GM12892 (cell line): ENCODE measurements at places on chromosomes 7 and 10.

DNA sequence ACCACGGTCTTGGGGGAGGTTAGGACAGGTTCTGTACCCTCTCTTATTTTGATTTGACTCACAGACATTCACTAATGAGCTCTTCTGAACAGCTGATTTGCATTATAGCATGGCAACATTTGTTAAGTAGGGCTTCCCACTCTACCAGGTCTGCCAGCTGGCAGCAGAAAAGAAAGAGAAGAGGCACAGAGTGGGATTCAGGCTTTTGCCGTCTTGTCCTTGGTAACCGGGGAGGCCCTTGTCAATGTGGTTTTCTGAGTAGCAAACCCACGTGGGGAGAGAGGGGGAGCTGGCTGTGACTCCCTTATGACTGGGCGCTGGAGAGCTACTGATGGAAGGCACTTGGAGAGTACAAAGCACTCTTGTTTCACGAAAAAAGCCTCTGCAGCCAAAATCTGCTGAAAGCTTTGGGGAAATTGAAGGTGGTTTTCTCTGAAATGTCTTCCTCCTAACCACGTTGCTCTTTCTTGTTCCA lies 355.3 kb upstream of the GALNT17 start:
- no peak for DNase-seq

GRCh38 chr7:95469848-95470247 lies 15.9 kb upstream of the ASB4 start:
- no peak for DNase-seq

- no peak for DNase-seq
Observed at GRCh38 chr7:45980181-45980905, 59.3 kb upstream of the IGFBP3 start.

DNA sequence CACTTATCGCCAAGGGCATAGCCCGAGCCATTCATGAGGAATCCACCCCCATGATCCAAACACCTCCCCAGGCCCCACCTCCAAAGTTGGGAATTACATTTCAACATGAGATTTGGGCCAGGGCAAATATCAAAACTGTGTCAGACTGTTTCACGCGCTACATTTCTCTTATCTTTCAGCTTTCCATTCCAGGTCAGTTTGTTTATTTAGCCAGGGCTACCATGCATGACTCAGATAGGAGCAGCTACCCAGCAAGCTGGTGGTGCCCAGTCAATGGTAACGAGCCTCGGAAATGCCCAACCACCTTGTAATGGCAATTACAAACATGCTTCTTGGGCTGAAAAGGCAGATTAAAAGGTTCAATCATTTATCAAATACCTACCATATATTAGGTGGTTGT lies 43.6 kb upstream of the BAMBI start:
- DNase-seq: no peak

DNA sequence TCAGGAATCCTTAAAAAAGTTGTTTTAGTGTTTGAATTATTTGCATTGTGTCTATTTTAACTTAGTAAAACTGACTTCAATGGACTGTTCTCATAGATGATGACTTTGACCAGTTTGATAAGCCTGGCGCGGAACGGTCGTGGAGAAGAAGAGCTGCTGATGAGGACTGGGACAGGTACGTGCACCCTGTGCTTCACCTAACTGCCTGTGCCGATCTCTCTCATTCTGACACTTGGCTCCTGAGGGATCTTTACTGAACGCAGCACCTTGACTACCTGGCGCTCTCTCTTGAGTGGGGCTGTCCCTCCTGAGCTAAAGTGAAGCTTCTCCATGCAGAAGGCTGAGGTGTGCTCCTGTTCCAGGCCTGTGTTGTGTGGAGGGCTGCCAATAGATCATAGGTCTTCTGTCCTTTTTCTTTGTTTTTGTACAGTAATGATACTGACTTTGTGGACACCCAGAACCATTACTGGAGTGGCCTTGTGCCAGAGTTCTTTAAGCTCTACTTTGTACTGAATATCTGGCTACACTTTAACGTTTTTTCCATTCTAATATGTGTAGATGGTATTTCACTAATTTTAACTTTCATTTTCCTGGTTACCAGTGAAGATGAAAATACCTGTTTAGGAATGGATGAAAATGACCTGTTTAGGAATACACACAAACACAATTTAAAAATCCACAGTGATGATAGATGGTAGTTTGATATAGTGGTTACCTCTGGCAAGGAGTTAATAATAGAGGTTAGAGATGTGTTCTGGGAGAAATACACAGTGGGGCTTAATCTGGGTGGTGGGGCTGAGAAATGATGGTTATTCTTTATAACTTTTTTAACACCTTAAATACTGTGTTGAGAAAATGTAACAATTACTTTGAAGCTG lies 20.9 kb downstream of the RBM33 start:
- no peak for DNase-seq

DNA sequence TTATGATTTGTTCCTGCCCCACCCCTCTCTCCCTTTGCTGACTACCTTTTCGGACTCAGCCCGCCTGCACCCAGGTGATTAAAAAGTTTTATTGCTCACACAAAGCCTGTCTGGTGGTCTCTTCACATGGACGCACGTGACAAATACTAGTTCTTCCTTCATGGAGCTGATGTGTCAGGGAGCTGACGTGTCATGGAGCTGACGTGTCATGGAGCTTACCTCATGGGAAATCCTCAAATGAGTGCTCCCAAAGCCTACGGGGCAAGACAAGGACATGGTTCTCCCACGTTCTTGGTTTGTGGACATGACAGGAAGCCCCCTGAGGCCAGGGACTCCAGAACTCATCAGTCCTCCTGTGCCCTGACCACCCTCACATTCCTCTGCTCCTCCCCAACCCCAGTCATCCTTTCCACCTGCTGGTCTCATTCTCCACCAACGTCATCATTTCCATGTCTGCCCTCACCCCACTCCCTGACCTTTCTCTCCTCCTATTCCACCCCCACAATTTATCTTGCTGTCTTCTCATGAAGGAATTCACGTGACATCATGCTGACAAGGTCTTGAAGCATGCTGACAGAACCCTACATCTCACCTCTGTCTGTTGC lies 261.3 kb downstream of the TCERG1L start:
- DNase-seq: no peak
